Vagina (tissue), 2 donors: ENCODE measurements at places on chromosomes 1 and 21. TPM values are rescaled to one million over a fixed set of nuclear protein-coding genes. Genes with fewer than 3 reads are reported as not detected.

- H3K27ac ChIP-seq: no peak overlapping the region
- no peak for DNase-seq
Observed at GRCh38 chr1:202250982-202251381, 57.4 kb downstream of the LGR6 start.

DNA sequence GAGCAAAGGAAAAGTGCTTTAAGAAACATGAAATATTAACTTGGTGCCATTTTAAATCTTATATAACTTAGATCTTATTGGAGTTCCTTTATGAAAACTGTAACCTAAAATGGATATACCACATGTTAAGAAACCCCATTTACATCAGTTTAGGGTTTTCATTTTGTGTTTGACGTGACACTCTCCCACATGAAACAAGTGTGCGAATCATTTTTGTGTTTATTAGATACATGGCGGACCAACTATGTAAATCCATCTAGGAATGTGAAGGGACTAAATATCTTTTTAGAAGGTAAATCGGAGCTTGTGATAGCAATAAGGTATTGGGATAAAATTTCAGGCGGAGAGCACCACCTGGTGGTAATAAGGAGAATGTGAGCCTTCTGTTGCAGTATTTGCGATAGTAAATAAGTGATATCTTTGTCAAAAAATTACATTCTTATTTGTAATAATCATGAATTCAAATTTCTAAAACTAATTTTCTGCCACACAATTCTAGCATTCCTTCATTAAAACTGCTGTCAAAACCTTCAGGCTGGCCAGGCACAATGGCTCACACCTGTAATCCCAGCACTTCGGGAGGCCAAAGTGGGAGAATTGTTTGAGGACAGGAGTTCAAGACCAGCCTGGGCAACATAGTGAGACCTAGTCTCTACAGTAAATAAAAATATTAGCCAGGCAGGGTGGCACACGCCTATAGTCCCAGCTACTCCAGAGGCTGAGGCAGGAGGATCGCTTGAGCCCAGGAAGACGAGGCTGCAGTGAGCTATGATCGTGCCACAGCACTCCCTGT, 31.3 kb downstream of the SMAP2 start:
- no peaks in the 10 kb centered on the region for H3K4me1 ChIP-seq
- H3K36me3 ChIP-seq: no peaks in the 10 kb centered on the region
- H3K27ac ChIP-seq: no peak overlapping the region
- H3K27me3 ChIP-seq: no peaks in the 10 kb centered on the region
- no peak for DNase-seq

The NR1I3 gene
- total RNA-seq: not detected

DNA sequence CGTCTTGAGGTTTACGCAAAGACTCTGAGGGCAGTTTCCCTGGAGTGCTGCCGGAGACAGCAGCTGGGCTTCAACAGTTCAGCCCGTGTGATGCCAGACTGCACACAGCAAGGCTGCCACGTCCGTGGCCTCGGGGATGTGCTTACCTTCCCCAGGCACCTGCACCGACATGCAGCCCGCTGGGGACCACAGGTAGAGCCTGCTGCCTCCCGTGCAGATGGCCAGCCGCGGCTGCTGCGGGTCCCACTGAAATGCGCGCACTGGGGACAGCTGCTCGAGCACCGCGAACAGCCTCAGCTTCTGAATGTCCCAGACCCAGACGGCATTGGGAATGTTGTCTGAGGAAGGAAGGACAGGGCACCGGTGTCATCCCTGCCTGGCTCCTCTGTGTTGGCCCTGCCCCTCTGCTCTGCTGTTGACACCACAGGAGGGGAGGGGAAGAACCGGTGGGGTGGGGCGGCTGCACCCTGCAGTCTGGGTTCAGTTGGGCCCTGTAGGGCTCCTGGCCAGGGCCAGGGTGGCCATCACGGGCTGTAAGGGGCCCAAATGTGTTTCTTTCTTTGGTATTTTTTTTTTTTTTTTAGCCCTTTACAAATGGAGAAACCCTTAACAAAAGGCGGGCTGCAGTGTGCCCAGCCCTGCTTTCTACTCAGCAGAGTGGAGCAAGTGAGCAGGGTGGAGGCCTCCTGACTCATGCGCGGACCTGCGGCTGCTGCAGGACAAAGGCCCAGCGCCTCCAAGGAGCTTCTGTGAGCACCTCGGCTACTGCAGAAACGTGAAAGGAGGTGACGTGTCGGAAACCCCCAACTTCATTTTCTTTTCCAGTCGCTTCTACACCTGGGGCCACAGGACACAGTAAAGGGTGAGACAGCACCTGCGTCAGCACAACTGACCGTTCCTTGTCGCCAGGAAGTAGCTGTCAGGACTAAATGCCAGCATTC, 6.8 kb downstream of the TPRG1L start:
- no peak overlapping the region for H3K27ac ChIP-seq
- no peak overlapping the region for H3K4me3 ChIP-seq
- no peaks in the 10 kb centered on the region for H3K36me3 ChIP-seq
- H3K4me1 ChIP-seq: peaks cover 2% of the 10 kb centered on the region
- no peaks in the 10 kb centered on the region for H3K27me3 ChIP-seq
- no peak for DNase-seq

DNA sequence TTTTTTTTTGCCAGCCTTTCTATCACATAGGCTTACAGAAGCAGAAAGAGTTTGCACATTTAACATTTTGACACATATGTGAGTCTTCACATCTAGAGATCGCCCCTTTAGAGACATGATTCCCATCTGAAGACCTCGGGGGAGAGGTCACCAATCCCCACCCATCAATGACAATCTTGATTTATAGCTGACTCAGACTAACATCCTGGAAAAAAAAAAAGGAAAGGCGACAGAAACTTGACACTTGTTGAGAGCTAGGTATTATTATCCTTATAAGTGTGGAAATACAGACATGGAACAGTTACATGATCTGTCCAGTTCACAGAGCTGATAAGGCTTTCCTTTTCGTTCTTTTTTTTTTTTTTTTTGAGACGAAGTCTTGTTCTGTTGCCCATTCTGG, 28.0 kb upstream of the NID1 start:
- no peaks in the 10 kb centered on the region for H3K4me1 ChIP-seq
- no peaks in the 10 kb centered on the region for H3K27me3 ChIP-seq
- H3K27ac ChIP-seq: no peak overlapping the region
- DNase-seq: no peak
- no peaks in the 10 kb centered on the region for H3K36me3 ChIP-seq

GRCh38 chr1:220487297-220487820, 40.6 kb upstream of the MARK1 start:
- DNase-seq: no peak
- H3K4me3 ChIP-seq: no peak overlapping the region
- H3K27ac ChIP-seq: no peak overlapping the region
- no peaks in the 10 kb centered on the region for H3K27me3 ChIP-seq
- no peaks in the 10 kb centered on the region for H3K4me1 ChIP-seq
- H3K36me3 ChIP-seq: no peaks in the 10 kb centered on the region

- H3K27ac ChIP-seq: no peak overlapping the region
- no peak for DNase-seq
- no peaks in the 10 kb centered on the region for H3K27me3 ChIP-seq
- H3K4me3 ChIP-seq: no peak overlapping the region
- peaks cover 21% of the 10 kb centered on the region for H3K4me1 ChIP-seq
- no peaks in the 10 kb centered on the region for H3K36me3 ChIP-seq
Observed at GRCh38 chr21:45331531-45332147, 43.9 kb upstream of the POFUT2 start.

The SNIP1 gene
- 16.5 TPM for total RNA-seq

The ZFYVE9 gene
- total RNA-seq: 30.2 TPM

The HRNR gene
- total RNA-seq: not detected

DNA sequence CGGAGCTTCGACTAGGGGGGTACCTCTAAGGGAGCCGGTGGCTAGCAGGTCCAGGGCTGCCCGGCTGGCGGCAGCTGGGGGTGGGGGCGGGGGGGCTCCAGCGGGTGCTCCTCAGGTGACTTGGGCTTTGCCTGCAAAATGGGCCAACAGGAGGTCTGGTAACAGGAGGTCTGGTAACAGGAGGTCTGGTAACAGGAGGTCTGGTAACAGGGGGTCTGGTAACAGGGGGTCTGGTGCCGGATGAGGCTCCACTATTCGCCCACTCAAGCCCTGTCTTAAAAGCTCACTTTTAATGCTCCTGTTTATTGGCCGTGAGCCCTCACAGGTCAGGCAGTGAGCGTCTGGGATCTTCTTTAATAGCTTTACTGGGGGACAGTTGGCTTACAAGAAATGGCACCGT, 40.4 kb upstream of the ACTRT2 start:
- H3K4me1 ChIP-seq: no peaks in the 10 kb centered on the region
- no peaks in the 10 kb centered on the region for H3K27me3 ChIP-seq
- no peak overlapping the region for H3K4me3 ChIP-seq
- no peak overlapping the region for H3K27ac ChIP-seq

DNA sequence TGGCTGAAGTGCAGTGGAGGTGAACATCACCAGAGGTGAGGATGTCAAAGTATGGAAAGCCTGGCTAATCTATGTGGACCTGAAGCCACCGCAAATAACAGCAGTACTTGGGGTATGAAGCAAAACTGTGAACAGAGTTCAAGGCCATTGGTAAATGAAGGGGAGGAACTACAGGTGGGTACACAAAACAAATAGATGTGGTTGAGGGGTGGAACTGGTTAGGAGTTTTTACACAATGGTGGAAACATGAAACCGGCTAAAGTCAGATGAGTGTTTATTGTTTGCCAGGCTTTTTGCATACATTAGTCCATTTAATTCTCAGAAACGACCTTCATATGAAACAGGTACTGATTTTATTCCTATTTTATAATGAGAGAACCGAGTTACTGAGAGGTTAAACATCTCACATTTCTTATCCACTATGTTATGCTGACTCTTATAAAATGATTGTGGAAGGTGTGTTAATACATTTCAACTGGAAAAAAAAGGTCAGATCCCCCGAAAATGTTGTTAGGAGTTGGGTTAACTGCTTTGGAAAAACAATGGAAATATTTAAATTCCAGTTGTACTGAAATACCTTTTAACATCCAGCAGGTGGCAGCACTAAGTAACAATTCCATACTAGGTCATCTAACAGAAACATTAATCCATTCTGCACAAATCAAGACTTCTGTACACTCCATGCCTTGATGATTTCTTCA, 44.3 kb upstream of the GTF2B start:
- peaks cover 43% of the 10 kb centered on the region for H3K36me3 ChIP-seq
- no peaks in the 10 kb centered on the region for H3K27me3 ChIP-seq
- no peaks in the 10 kb centered on the region for H3K4me1 ChIP-seq
- no peak overlapping the region for H3K4me3 ChIP-seq

The OR2G6 gene
- not detected for total RNA-seq

The KANK4 gene
- total RNA-seq: 1.2 TPM

The REN gene
- total RNA-seq: not detected

The UBL4B gene
- not detected for total RNA-seq

GRCh38 chr1:151905070-151905442, 4.3 kb downstream of the THEM4 start:
- peaks cover 23% of the 10 kb centered on the region for H3K4me1 ChIP-seq
- peaks cover 5% of the 10 kb centered on the region for H3K36me3 ChIP-seq
- no peaks in the 10 kb centered on the region for H3K27me3 ChIP-seq

DNA sequence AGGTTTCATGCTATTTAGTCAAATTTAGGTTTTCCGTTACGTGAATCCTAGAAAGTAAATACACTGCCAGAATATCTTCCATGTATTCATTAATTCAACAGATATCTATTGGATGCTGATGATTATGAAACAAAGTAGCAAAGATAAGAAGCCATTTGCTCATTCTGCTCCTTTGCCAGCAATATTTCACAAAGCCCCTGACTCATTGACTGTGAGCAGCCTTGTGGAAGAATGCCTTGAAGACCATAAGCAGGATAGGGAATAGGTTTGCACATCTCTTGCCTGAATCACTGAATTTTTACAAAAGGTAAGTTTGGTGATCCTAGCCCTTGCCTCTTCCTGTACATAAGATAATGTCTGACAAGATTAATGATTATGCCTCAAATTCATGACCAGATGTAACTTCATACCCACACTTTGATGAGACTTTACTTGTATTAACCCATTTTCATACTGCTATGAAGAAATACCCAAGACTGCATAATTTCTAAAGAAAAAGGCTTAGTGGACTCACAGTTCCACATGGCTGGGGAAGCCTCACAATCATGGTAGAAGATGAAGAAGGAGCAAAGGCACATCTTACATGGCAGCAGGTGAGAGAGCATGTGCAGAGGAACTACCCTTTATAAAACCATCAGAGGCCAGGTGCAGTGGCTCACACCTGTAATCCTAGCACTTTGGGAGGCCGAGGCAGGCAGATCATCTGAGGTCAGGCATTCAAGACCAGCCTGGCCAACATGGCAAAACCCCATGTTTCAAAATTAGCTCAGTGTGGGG, 1.6 kb upstream of the PIGK start:
- H3K27ac ChIP-seq: no peak overlapping the region
- peaks cover 12% of the 10 kb centered on the region for H3K4me1 ChIP-seq
- H3K4me3 ChIP-seq: no peak overlapping the region
- no peaks in the 10 kb centered on the region for H3K36me3 ChIP-seq
- no peaks in the 10 kb centered on the region for H3K27me3 ChIP-seq
- DNase-seq: no peak

The CHI3L2 gene
- 5.6 TPM for total RNA-seq
